ENCODE measurements at places on chromosomes 5 and 9.

DNA sequence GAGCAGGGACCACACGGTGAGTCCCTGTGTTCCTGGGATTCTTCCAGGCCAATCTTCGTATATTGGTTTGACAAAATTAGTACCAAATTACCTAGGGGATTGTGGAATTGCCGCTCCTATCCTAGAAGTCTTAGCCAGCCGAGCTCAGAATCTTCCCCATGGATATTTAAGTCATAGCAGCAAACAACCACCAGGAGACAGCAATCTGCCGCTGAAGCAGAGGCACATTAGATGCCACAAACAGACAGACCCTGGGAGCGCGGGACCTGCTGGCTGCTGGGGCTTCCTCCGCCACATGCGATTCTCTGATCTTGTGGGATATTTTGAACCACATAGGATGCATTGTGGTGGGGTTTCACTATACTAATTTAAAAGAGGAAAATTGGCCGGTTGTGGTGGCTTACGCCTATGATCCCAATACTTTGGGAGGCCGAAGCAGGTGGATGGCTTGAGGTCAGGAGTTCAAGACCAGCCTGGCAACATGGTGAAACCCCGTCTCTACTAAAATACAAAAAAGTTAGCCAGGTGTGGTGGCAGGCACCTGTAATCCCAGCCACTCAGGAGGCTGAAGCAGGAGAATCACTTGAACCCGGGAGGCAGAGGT lies 31.7 kb upstream of the ZBTB43 start:
- no peak for DNase-seq

- DNase-seq: no peak
Observed at GRCh38 chr5:136423944-136424606, 58.7 kb upstream of the TRPC7 start.

DNA sequence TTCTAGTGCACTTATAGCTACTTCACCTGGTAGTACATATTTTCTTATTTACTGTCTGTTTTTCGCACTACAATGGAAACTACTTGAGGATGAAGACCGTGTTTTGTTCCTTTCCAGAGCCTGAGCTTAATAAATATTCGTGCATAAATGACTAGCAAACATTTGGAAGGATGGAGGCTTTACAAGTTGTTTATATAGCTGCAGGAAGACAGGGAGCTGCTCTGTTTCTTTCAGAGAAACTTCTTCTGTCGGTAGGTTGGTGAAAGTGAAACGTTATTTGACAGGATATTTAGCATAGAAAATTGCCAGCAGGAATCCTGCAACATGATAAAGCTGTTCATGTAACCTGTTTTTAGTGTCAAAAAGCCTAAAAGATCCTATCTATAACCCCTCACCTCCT lies 210.6 kb downstream of the PCSK5 start:
- DNase-seq: no peak

GRCh38 chr9:121581786-121582600 lies 69.4 kb upstream of the DAB2IP start:
- no peak for DNase-seq

DNA sequence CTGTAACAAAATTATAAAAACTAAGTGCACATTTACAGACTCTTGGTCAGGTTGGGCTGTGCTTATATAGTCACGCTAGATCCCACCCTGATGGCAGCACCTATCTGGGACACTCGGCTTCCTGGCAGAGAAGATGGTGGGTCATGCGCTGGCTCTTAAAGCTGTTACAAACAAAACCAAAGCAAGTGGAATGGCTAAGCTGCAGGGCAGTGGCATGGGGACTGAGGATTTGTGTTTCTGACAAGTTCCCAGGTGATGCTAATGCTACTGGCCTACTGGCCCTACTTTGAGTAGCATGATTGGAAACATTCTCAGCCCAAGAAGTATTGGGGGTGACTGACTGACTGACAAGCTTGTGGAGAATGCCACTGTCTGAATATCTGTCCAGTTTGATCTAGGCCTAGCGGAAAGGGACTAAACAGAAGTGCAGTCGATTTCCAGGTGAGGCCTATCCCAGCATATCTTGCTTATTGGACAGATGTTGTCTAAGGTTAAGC lies 8.3 kb downstream of the BTF3 start:
- no peak for DNase-seq

DNA sequence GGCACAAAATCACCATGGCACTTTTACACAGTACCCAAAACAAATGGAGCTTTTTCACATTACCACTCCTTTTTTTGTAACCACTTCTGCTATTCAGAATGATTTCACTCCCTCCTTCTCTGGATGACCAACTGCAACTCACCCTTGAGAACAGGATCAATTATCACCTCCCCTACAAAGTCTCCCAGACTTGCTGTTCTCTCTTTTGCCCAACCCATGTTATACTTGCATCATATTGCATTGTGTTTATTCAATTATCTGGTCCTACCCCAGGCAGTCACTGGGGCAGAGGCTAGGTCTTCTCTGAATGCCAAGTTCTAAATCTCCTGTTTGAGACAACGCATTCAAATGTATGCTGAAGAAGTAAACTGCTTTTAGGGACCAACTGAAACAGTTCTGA lies 96.0 kb downstream of the GPR21 start:
- DNase-seq: no peak

DNA sequence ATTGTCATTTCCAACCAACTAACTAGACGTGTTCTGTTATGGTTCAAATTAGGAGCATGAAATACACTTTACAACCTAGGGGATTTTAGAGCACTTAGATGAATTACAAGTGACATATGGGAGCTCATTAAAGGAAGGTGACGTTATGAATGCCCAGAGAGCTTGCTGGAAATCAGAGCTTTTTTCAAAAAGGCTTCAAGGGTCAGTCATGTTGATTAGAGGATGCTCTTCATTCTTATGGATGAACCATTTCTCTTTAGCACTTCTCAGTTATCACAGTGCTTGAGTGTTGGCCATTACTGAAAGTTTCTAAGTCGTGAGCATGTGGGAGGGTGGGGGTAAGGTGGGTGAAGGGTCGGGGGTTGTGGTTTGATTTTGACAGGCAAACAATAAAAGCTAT lies 1245.5 kb upstream of the DMAC1 start:
- no peak for DNase-seq

- no peak for DNase-seq
Observed at GRCh38 chr5:139960723-139961383, 82.2 kb downstream of the NRG2 start.

- DNase-seq: no peak
Observed at GRCh38 chr5:109412981-109413402, 3.2 kb upstream of the PJA2 start.

- peak; percentile 78 for DNase-seq
Observed at GRCh38 chr9:137423514-137424291, 510 bp downstream of the NOXA1 start.

- DNase-seq: no peak
Observed at GRCh38 chr5:77259476-77259875, 49.0 kb downstream of the PDE8B start.

- peak; percentile 70 for DNase-seq
Observed at GRCh38 chr5:58891086-58891970, 308.5 kb downstream of the RAB3C start.

GRCh38 chr9:116767219-116767618 lies 80.1 kb downstream of the TRIM32 start:
- no peak for DNase-seq

- no peak for DNase-seq
Observed at GRCh38 chr5:160287378-160288051, 24.8 kb downstream of the CCNJL start.

- DNase-seq: no peak
Observed at GRCh38 chr5:32831624-32832023, 120.5 kb downstream of the NPR3 start.

GRCh38 chr5:175107865-175108264 lies 336.1 kb downstream of the DRD1 start:
- no peak for DNase-seq

DNA sequence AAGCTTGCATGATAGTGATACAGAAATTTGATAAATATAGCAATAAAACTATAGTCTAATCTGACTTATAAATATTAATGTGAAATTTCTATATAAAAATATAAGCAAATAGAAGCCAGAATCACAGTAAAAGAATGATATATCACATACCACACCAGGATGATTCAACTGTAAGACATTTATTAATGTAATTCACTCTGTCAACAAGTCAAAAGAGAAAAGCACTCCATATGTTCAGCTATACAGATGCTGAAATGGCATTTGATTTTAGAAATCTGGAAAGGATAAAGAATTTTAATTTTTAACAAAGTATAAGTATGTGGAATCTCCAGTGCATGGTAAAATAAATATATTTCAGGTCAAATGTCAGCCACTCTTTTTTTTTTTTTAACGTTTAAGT lies 372.4 kb downstream of the KCNN2 start:
- DNase-seq: no peak

- DNase-seq: no peak
Observed at GRCh38 chr5:91018712-91019371, 364.3 kb downstream of the ARRDC3 start.

DNA sequence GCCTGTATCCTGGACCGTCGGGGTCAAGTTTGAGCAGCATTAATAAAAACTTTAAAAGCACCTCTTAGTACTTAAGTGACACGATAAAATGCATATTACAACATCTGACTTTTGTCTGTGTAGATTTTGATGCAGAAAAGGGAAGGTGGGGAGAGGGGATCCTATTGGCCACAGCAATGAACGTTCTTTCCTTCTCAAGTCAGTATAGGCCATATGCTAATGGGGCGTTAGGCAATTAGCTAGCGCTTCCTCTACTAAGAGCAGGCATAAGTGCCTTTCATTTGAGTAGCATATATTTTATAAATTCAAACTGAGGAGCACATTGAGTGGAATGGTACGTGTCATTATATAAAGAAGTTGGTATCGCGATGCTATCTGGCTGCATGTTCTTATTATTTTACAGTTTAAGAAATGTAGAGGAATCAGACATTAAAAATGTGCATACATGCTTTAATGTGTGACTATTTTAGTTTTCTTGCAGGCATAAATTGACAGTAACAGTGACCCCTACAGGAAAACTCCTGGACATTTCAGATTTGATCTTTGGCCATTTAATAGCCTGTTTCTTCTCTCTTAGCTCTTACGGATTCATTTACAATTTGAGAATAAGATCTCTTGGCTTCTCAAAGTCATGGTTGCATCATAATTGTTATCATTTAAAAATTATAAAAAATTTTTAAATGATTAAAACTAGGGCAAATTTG lies 1.1 kb upstream of the GNA14 start:
- no peak for DNase-seq

DNA sequence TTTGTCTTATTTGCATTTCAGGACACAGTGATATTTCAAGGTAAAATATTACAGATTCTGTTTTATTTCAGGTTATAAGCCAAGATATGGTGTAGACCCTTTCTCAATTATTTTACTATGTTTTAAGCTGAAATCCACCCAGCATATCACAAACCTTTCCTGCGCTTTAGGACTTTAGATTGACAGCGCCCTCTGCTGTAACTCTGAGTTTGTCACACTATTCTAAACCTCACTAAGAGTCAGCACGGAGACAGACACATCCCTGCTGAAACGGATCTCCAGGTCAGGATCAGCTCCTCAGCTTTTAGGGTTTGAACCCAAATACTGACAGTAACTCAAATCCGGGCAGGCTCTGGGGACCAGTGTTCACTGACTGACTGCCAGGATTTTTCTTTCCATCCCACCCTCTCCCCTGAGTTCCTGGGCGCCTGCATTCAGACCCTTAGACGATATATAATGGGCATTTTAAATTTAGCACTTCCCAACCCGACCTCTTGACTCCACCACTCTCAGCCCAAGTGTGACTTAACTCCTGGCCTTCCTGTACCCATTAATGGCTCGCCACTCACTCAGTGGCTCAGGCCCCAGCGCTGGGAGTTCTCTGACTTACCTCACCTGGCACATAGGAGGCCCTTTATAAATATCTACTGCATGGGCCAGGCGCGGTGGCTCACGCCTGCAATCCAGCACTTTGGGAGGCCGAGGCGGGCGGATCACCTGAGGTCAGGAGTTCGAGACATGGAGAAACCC lies 33.5 kb downstream of the TLX3 start:
- DNase-seq: peak; percentile 50

- peak; percentile 9 for DNase-seq
Observed at GRCh38 chr5:14663734-14664269, 716 bp upstream of the OTULIN start.

DNA sequence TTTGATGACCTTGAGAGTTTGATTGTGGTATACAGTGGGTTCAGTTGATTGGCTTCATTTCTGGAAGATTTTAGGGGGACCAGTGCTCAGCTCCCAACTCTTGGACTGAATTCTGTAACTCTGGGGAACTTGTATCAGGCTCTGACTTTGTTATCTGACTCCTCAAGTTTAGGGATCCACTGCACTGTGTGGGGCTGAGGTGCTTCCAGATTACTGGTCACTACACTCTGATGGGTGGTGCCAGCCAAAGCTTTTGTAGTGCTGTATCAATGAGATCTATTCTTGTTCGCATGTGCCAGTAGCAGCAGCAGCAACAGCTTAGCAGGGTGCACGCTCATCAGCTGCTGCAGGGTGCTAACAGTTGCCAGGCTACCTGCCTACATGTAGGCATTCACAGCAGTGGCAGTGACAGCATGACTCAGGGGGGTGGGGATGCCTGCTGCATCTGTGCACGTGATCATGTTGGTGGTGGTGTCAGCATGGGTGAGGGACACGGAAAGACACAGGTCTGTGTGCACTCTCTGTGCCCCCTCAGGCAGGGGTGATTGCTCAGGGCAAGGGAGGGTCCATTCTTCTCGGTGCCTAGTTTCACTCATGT lies 438.8 kb upstream of the SEMA6A start:
- DNase-seq: no peak

- DNase-seq: no peak
Observed at GRCh38 chr9:77783518-77783917, 135.4 kb upstream of the GNA14 start.

- DNase-seq: no peak
Observed at GRCh38 chr9:17761984-17762676, 183.3 kb downstream of the SH3GL2 start.

- DNase-seq: no peak
Observed at GRCh38 chr9:16386007-16386826, 484.3 kb downstream of the BNC2 start.

GRCh38 chr5:157088342-157088990 lies 20.4 kb downstream of the HAVCR2 start:
- DNase-seq: no peak

GRCh38 chr5:128869970-128870369 lies 95.3 kb upstream of the SLC27A6 start:
- DNase-seq: no peak

DNA sequence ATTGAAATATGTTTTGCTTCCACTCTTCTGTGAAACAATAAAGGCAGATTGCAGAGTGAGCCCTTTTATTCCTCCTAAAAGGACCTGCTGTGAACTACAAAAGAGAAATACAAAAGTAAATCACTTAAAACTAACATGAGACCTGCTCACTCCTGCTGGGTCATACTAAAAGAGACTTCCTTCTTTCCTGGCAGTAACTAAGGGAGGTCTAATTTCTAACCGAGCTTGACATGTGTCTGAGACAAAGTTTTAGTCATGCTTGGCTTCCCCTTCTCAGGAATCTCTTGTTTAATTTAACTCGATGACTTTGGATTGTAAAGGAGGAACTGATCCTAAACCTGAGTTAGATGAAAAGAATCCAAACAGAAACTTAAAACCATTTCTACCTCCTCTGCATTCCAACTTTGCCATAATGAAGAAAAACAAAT lies 86.4 kb upstream of the CDH6 start:
- DNase-seq: no peak

- DNase-seq: no peak
Observed at GRCh38 chr9:114282507-114282906, 40.4 kb upstream of the ORM1 start.

GRCh38 chr9:110869931-110870330 lies 168.3 kb downstream of the LPAR1 start:
- no peak for DNase-seq

All from LoVo (cell line).